ENCODE measurements at places on chromosomes 2 and 18. TPM values are rescaled to one million over a fixed set of nuclear protein-coding genes. Genes with fewer than 3 reads are reported as not detected.

Gene EFHD1
- polyA plus RNA-seq, result 1.3 TPM

Gene IL36A
- not detected for polyA plus RNA-seq

Gene NLRC4
- not detected for polyA plus RNA-seq

Gene NYAP2
- polyA plus RNA-seq, result 0.01 TPM
